Forelimb muscle (tissue), 1 donor: ENCODE measurements at places on chromosomes 4 and X. TPM values are rescaled to one million over a fixed set of nuclear protein-coding genes. Genes with fewer than 3 reads are reported as not detected.

TEX13B gene
- not detected for polyA plus RNA-seq

IL15 gene
- 8.7 TPM for polyA plus RNA-seq

USP17L13 gene
- not detected for polyA plus RNA-seq

FOXP3 gene
- 0.35 TPM for polyA plus RNA-seq

HPGDS gene
- polyA plus RNA-seq = 5.5 TPM

C4orf50 gene
- 0.01 TPM for polyA plus RNA-seq

RBM41 gene
- polyA plus RNA-seq = 9.7 TPM

SRPX2 gene
- 25.2 TPM for polyA plus RNA-seq

UGT2B17 gene
- not detected for polyA plus RNA-seq

AVPR2 gene
- polyA plus RNA-seq = 1.1 TPM

DHX15 gene
- 113 TPM for polyA plus RNA-seq

FOXO4 gene
- 41.0 TPM for polyA plus RNA-seq

PLXNB3 gene
- 2.3 TPM for polyA plus RNA-seq

BEND4 gene
- polyA plus RNA-seq = 0.04 TPM

C4orf51 gene
- not detected for polyA plus RNA-seq

TMPRSS11E gene
- not detected for polyA plus RNA-seq

NMU gene
- 1.7 TPM for polyA plus RNA-seq
